Activated CD8-positive, alpha-beta memory T cell treated with anti-CD3 and anti-CD28 coated beads, Interleukin-2, amount 10 ng/mL, durations not matched to agents 7 days and 5 days (primary cell): ENCODE measurements at places on chromosomes 11 and 22. TPM values are rescaled to one million over a fixed set of nuclear protein-coding genes. Genes with fewer than 3 reads are reported as not detected.
A peak's percentile ranks its signal among the peaks of the same experiment; 100 is the strongest.

GRCh38 chr11:47003180-47003877 is 66.8 kb downstream of the CSTPP1 start:
- no peak for DNase-seq
- H3K27ac ChIP-seq: no peak overlapping the region
- H3K27me3 ChIP-seq: no peaks in the 10 kb centered on the region
- peaks cover 13% of the 10 kb centered on the region for H3K4me1 ChIP-seq
- no peak overlapping the region for H3K4me3 ChIP-seq

CBLIF gene
- total RNA-seq: not detected

DNA sequence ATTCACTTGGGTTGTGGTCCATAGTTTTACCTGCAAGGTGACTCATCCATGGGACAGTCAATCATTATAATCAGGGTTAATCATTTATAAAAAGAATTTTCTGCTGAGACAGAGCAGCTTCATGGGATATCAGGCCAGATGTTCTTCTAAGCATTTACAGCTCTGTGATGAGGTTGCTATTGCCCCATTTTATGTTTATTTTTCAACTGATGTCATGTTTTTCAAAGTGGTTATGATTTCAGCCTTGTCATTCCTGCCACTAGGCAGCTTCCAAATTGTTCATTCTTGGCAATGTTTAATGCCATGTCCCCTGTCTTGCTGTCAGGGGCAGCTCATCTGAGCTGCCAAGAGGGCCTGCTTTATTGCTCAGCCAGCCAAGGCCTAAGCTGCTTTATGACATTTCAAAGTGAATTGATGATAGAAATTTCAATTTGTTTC is 35.9 kb upstream of the ZBED5 start:
- DNase-seq: no peak
- H3K36me3 ChIP-seq: peaks cover 5% of the 10 kb centered on the region
- no peaks in the 10 kb centered on the region for H3K4me1 ChIP-seq
- H3K27ac ChIP-seq: no peak overlapping the region
- H3K4me3 ChIP-seq: no peak overlapping the region
- H3K27me3 ChIP-seq: peaks cover 4% of the 10 kb centered on the region

PHLDB1 gene
- 1.3 TPM for total RNA-seq

DNA sequence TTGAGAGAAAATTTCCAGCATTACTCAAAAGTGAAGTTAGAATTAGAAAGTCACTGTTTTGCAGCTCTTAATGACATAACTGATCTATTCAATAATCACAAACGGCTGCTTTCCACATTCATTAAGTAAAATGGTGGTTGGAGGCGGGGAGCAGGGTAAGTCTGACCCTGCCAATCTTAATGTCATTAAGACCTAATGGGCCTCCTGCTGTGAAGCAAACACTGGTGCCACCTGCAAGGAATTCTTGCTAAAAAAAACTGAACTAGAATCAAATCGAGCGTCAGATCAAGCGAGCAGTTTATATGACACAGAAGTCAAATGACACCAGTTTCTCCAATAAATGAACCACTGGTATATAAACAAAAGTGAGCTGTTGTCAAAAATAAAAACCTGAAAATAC is 351.5 kb downstream of the BRD1 start:
- H3K4me3 ChIP-seq: no peak overlapping the region
- H3K36me3 ChIP-seq: peaks cover 4% of the 10 kb centered on the region
- no peak for DNase-seq
- H3K27me3 ChIP-seq: no peaks in the 10 kb centered on the region
- no peaks in the 10 kb centered on the region for H3K4me1 ChIP-seq
- no peak overlapping the region for H3K27ac ChIP-seq

DNA sequence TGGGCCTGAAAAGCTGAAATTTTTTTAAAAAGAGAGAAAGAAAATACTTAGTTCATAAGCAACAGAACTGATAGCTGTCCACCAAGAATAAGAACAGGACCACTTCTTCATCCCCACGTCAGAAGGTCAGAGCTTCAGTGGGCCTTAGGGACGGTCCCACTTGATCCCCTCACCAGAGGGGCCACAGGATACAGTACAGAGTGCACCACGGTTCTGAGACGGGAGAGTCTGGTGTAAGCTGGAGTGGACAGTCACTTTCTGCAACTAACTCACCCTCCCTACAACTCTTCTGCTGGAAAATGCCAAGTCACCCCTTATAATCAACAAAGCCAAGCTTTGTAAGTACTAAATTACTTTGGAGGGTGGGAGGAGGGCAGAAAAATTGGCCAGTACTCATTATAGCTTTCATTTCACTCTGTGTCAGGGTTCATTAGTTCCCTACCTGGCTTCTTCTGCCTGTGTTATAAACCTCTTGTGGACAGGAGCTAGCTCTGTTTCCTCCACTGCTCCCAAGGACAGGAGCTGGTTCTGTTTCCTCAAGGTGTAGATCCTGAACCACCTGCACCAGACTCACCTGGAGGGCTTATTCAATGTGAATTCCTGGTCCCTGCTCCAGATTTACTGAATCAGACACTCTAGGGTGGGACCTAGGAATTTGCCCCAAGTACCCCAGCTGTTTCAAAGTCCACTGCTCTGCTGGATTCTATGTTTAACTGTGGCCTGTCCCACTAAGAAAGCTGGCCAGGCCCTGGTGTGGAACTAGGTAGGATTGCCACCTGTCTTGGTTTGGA is 39.6 kb downstream of the SCGB1A1 start:
- H3K27me3 ChIP-seq: no peaks in the 10 kb centered on the region
- H3K36me3 ChIP-seq: no peaks in the 10 kb centered on the region
- no peak overlapping the region for H3K27ac ChIP-seq
- H3K4me1 ChIP-seq: peaks cover 9% of the 10 kb centered on the region
- no peak for DNase-seq

ZNF280B gene
- total RNA-seq: 2.4 TPM

MRPL49 gene
- total RNA-seq: 61.7 TPM

OR51E1 gene
- total RNA-seq: not detected

- H3K27me3 ChIP-seq: no peaks in the 10 kb centered on the region
- no peak overlapping the region for H3K4me3 ChIP-seq
- peak overlapping the region; percentile 90 for H3K27ac ChIP-seq
- H3K36me3 ChIP-seq: peaks cover 17% of the 10 kb centered on the region
- H3K4me1 ChIP-seq: peaks cover 51% of the 10 kb centered on the region
Observed at GRCh38 chr11:78351193-78351592, 66.4 kb downstream of the GAB2 start.

DNA sequence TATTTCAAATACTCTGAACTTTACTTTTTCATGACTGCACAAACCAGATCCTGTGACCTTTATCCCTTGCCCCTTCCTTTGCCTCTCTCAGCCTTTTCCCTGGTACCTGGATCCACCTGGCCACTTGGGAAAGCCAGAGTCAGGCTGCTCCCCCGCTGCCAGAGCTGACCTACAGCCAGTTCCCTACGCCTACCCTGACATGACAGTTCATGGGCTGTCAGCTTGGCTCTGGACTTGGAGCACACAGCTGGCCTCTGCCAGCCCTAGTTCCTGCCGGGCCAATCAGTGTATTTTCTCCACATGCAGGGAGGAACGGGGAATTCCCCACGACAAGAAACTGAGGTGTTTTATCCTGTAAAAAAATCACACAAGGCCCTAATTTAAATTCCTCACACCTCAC is 382.6 kb downstream of the INSC start:
- no peak for DNase-seq
- no peaks in the 10 kb centered on the region for H3K36me3 ChIP-seq
- no peaks in the 10 kb centered on the region for H3K4me1 ChIP-seq
- no peak overlapping the region for H3K4me3 ChIP-seq

DNA sequence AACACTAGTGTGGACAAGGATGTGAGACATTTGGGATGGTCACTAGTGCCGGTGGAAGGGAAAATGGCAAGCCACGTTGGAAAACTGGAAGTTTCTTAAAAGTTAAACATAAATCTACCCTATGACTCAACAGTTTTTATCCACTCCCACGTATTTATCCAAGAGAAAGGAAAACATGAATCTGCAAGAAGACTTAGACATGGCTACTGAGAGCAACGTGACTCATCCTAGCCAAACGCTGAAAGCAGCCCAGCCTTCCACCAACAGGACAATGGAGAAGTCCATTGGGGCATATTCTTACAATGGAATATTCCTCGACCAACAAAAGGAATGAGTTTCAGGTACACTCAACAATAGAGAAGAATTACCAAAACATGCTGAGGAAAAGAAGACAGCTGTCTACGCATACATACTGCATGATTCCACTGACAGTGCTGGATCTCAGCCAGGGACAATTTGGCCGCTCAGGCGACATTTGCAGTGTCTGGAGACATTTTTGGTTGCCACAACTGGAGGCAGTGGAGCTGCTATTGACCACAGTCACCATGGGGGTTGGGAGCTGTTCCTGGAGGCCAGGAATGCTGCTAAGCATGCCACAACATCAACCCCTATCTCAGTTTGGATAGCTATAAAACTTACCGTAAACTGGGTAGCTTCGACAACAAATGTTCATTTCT is 21.2 kb downstream of the SYT13 start:
- H3K36me3 ChIP-seq: no peaks in the 10 kb centered on the region
- peaks cover 32% of the 10 kb centered on the region for H3K27me3 ChIP-seq
- no peaks in the 10 kb centered on the region for H3K4me1 ChIP-seq
- H3K4me3 ChIP-seq: no peak overlapping the region
- no peak for DNase-seq
- no peak overlapping the region for H3K27ac ChIP-seq

DNA sequence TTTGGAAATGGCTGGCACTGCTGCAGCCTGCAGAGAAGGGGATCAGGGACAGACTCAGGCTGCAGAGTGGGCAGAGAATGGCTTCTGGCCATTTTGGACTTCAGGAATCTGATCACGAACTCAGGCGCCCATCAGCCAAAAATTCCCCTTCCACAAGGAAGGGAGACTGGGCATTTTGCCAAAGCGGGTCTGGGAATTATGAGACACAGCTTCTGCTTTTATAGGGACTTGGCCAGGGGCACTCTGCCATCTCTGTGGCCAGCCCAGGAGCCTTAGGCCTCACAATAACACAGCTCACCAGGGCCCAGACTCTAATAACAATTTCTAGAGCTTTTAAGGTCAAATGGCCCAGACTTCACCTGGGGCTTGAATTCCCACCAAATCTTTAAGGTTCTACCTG is 74.7 kb downstream of the CHST1 start:
- H3K27ac ChIP-seq: no peak overlapping the region
- no peaks in the 10 kb centered on the region for H3K4me1 ChIP-seq
- no peaks in the 10 kb centered on the region for H3K36me3 ChIP-seq
- peaks cover 21% of the 10 kb centered on the region for H3K27me3 ChIP-seq
- H3K4me3 ChIP-seq: no peak overlapping the region
- DNase-seq: no peak

- no peaks in the 10 kb centered on the region for H3K36me3 ChIP-seq
- H3K4me1 ChIP-seq: no peaks in the 10 kb centered on the region
- no peak overlapping the region for H3K4me3 ChIP-seq
- peaks cover 54% of the 10 kb centered on the region for H3K27me3 ChIP-seq
- no peak overlapping the region for H3K27ac ChIP-seq
- no peak for DNase-seq
Observed at GRCh38 chr22:48091656-48092223, 1329.3 kb downstream of the TBC1D22A start.

RPL3 gene
- 1,769 TPM for total RNA-seq

TEF gene
- 1.4 TPM for total RNA-seq

COMT gene
- 95.3 TPM for total RNA-seq

DNA sequence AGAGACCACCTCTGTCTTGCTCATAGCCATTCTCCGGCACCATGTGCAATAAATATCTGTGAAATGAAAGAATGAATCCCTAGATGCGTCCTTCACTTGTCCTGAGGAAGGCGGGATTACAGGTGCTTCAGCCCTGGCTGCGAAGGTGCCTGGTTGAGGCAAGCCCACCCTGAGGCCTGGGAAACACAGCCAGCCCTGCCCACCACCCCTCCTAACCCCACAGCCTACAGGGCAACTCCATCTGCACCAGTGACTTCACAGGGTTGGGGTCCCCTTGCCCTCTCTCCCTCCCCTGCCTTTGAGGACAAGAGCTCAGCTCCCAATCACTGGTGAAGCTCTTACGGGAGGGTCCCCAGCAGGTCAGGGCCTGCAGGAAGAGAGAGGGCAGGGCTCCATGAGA is 17.5 kb upstream of the SCGB1A1 start:
- H3K4me3 ChIP-seq: peak overlapping the region; percentile 55
- DNase-seq: no peak
- peak overlapping the region; percentile 83 for H3K27ac ChIP-seq
- H3K27me3 ChIP-seq: no peaks in the 10 kb centered on the region
- peaks cover 22% of the 10 kb centered on the region for H3K4me1 ChIP-seq

DNA sequence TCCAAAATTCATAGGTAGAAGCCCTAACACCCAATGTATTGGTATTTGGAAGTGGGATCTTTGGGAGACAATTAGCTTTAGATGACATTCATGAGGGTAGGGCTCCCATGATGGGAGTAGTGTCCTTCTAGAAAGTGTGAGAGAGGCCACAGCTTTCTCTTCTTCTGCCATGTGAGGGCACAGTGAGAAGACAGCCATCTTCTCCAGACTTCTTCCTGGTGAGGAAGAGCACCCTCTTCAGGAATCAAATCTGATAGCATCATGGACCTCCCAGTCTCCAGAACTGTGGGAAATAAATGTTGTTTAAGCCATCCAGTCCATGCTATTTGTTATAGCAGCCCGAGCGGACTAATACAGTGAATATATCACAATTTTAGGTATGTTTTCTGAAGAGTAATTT is 96.9 kb downstream of the CNTN5 start:
- H3K27ac ChIP-seq: no peak overlapping the region
- DNase-seq: no peak
- H3K4me3 ChIP-seq: no peak overlapping the region
- H3K27me3 ChIP-seq: no peaks in the 10 kb centered on the region
- H3K36me3 ChIP-seq: no peaks in the 10 kb centered on the region
- no peaks in the 10 kb centered on the region for H3K4me1 ChIP-seq

DNA sequence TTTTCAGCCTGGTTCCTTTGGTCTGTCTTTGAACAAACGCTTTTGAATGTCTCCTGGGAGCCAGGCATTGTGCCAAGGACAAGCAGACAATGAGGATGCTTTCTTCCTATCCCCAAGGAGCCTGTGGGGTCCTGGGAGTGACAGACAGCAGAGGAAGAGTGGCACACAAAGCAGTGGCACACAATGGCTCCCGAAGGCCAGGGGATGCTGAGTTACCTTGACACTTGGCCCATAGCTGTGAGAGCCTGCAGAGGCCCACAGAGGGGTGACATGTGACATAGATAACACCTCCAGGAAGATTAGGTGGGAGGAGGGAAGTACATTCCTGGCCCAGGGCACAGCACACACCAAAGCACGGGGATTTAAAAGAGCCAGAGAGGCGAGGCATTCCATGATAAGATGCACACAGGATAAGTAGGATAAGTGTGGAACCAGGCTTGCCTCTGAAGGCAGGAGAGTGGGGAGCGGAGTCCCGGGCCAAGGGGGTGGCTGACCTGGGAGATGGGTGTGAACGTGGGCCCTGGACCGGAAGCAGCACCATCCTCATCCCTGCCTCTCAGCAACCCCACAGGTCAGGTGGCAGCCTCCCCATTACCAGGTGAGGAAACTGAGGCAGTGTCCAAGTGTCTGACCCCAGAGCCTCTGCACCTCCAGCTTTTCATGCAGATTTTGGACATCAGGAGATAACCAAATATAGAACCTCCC is 6.3 kb downstream of the UPB1 start:
- no peak for DNase-seq
- H3K27ac ChIP-seq: no peak overlapping the region
- peaks cover 30% of the 10 kb centered on the region for H3K4me1 ChIP-seq
- H3K36me3 ChIP-seq: no peaks in the 10 kb centered on the region

SGSM1 gene
- 0.09 TPM for total RNA-seq
